ENCODE measurements at places on chromosomes 3 and 15.

- peak; percentile 89 for DNase-seq
These were observed 7.9 kb upstream of the CYP11A1 start for GRCh38 chr15:74375303-74375693.

DNA sequence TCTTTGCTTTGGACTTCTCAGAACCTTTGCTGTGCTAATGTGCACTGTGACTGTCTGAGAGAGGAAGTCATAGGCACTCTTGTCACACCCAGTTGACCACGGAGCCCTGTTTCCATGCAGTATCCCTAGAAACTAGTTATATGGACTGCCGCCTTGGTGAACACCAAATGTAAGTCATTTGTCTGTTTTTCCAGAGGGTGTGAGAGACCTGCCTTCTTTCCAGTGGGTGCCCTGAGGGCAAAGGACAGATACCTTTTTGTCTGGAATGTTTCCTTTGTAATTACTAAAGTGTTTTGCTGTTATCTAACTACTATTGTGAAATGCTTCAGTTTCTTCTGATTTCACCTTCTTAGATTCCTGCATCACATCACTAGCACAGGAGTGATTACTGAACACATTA is 91.8 kb downstream of the LARS2 start:
- DNase-seq, result no peak

GRCh38 chr3:158121295-158121694 is 11.4 kb downstream of the RSRC1 start:
- DNase-seq, result no peak

GRCh38 chr3:149507491-149508324 is 33.2 kb downstream of the TM4SF4 start:
- peak; percentile 54 for DNase-seq

- no peak for DNase-seq
These were observed 199.3 kb upstream of the CMC1 start for GRCh38 chr3:28042095-28042635.
